ENCODE measurements at places on chromosomes 12 and 14. TPM values are rescaled to one million over a fixed set of nuclear protein-coding genes. Genes with fewer than 3 reads are reported as not detected.

PMCH gene
- 2.8 TPM for total RNA-seq

DHRS2 gene
- 2.0 TPM for total RNA-seq

ZNF605 gene
- total RNA-seq, result 11.0 TPM

CMA1 gene
- total RNA-seq, result not detected

CLEC4D gene
- total RNA-seq, result not detected

Measured in T-helper 2 cell treated with Interferon-gamma antibody and Interleukin-4, amounts not matched to agents 100 ng/mL and 5 ng/mL, for 36 hours (primary cell).